ENCODE measurements at places on chromosomes 2 and 18. TPM values are rescaled to one million over a fixed set of nuclear protein-coding genes. Genes with fewer than 3 reads are reported as not detected.

DNA sequence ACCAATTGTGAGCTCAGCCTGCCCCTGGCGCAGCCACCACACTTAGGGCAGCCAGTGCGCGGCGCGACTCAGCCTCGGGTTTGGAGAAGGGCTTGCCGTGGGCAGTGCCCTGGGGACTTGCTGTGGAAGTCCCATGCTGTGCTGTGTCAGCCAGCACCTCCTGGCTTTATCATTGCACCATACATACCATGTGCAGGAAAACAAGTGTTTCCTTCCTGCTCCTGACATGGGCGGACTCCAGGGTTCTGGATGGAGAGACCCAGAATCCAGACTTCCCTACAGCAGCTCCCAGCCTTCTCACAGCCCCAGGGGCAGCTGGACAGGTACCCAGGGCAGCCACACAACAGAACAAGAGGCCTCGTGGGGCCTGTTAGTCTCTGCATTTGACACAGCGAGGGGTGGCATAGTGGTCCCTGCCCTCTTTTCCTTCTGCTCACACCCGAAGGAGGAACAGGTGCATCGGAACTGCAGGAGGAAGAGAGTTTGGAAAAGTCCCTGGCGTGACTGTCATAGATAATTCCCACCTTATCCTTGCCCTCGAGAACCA lies 54.2 kb downstream of the SDC1 start:
- DNase-seq = no peak
- H3K36me3 ChIP-seq = no peaks in the 10 kb centered on the region
- no peak overlapping the region for H3K27ac ChIP-seq

GRCh38 chr2:141856215-141856919 lies 274.4 kb downstream of the LRP1B start:
- H3K4me3 ChIP-seq = no peak overlapping the region
- H3K36me3 ChIP-seq = no peaks in the 10 kb centered on the region
- H3K27me3 ChIP-seq = no peaks in the 10 kb centered on the region
- no peak for DNase-seq
- H3K4me1 ChIP-seq = no peaks in the 10 kb centered on the region

IGFBP2 gene
- total RNA-seq = 2,855 TPM

GRCh38 chr2:79585701-79586433 lies 73.0 kb downstream of the CTNNA2 start:
- H3K4me3 ChIP-seq = no peak overlapping the region
- no peaks in the 10 kb centered on the region for H3K27me3 ChIP-seq
- H3K36me3 ChIP-seq = no peaks in the 10 kb centered on the region
- H3K27ac ChIP-seq = no peak overlapping the region
- no peak for DNase-seq
- H3K4me1 ChIP-seq = no peaks in the 10 kb centered on the region

DNA sequence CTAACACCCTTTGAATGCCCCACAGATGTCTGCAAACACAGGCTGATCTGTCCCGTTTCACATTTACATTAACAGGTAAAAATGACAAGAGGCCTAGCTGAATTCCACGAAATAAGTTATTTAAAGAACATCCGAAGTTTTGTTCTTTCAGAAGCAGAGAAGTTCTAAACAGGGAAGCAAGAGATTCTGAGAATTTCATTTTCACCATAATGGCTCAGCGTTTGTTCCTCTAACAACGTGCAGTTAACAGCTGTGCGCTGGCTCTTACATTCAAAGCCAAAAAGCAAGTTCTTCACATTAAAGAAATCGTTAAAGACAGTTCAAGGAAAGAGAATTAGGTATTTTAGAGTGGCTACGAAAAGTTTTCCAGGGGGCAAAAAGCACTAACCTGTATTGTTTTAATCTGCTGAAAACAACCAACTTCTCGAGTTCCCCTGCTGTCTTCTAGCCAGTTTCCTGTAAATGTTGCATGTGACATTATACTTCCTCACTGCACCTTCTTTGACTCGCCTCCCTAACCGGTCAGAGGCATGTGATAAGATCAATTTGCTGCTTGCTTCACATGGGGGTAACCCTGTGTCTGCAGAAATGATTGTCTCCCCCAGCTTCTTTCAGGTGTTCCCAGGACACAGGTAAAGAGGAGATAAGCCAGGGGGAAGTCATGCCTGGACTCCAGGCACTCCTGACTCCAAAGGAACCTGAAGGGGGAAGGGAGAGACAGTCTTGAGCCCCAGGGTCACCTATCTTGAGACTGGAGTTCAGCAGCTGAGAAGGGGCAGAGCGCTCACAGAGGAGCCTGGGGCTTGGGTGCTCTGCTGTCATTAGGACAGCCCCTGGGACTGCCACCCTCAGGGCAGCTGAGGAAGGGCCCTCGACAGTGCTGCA lies 36.8 kb upstream of the WIPF1 start:
- H3K36me3 ChIP-seq = peaks cover 9% of the 10 kb centered on the region
- H3K27me3 ChIP-seq = no peaks in the 10 kb centered on the region
- no peak for DNase-seq
- no peak overlapping the region for H3K4me3 ChIP-seq

DNA sequence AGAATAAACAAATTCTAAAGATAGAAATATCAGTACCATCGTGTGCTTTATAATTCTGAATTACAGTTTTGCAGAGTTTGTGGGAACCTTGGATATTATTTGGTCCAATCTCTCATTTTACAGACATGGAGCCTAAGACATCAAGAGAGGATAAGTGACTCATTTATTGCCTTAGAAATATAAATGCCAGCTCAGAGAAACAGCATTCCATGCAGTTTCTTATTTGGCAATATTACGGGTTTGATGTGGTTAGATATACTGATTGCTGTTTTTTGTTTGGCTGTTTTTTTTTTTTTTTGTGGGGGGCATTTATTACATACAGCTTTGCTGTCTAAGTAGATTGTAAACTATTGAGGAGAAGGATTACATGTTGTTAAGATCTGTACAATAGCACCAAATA lies 1241.1 kb upstream of the LRRTM1 start:
- H3K27ac ChIP-seq = no peak overlapping the region
- no peaks in the 10 kb centered on the region for H3K27me3 ChIP-seq
- H3K36me3 ChIP-seq = no peaks in the 10 kb centered on the region
- no peak overlapping the region for H3K4me3 ChIP-seq

FZD7 gene
- total RNA-seq = 37.8 TPM

HS6ST1 gene
- total RNA-seq = 42.6 TPM

DNA sequence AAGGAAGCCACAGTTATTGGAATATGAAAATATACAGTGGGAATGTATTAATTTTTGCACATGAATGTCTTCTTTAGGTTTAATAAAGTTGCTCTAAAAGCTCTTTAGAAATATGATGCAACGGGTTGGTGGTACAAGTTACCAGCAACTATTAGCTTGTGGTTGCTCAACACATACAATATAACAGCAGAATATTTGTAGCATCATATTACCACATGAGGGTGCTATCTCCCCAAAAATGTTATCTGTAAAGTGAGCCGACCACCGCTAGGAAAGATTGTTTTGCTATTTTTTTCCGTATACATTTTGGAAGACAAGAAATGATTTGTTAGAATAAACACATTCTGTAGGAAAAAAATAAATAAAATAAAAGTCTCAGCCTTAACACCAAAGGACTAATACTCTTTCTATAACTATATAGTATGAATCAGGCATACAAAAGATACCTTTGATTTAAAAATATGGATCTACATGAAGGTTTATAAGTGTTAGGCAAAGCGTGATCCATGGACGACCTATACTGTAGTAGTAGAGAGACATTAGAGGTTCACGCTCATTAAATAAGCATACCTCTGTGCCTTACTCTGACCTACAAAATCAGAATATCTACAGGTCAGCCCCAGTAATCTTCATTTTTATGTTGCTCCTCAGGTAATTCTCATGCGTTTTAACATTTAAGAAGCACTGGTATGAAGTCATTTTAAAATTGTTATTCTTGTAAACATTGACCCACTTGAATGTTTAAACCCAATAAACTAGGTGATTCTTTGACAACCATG lies 1110.6 kb upstream of the ACVR2A start:
- no peaks in the 10 kb centered on the region for H3K4me1 ChIP-seq
- H3K27me3 ChIP-seq = peaks cover 24% of the 10 kb centered on the region
- H3K27ac ChIP-seq = no peak overlapping the region
- DNase-seq = no peak
- H3K36me3 ChIP-seq = no peaks in the 10 kb centered on the region

DNA sequence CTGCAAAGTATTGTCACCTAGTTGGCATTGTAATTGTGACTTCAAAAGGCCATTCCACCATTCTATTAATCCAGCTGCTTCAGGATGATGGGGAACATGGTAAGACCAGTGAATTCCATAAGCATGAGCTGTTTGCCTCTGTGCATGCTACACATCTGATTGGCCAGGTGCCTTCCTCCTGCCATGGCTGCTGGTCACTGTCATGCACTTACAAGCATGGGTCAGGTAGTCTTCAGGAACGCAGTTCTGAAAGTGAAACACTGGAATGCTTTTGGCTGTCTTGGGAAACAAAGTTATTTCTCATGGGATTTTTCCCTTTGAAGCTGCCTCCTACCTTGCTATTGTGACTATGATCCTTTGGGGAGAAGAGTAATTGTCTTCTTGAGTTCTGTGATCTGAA lies 267.6 kb downstream of the GBX2 start:
- no peak overlapping the region for H3K27ac ChIP-seq
- no peaks in the 10 kb centered on the region for H3K27me3 ChIP-seq
- H3K4me3 ChIP-seq = no peak overlapping the region
- no peak for DNase-seq

DNA sequence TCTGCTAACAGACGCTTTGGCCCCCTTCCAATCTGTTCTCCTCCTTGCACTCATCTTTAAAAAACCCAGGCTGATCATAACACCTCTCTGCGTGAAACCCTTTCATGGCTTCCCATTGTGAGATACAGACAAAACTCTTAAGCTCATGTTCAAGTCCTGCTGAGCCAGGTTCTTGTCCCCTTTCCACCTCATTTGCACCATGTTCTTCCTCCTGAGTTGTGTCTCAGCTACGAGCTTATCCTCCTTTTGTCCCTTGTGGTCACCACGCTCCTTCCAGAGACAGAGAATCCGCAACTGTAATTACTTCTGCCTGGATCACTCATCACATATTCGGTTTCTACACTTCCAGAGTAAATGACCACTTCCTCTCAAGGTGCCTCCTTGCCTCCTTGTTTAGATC lies 238.8 kb downstream of the ACTR3 start:
- no peak for DNase-seq
- H3K36me3 ChIP-seq = no peaks in the 10 kb centered on the region
- H3K4me3 ChIP-seq = no peak overlapping the region
- no peaks in the 10 kb centered on the region for H3K4me1 ChIP-seq
- H3K27me3 ChIP-seq = no peaks in the 10 kb centered on the region

IL36A gene
- total RNA-seq = not detected

KIF1A gene
- total RNA-seq = 4.3 TPM

- peak overlapping the region; percentile 98 for H3K4me3 ChIP-seq
- no peaks in the 10 kb centered on the region for H3K27me3 ChIP-seq
- H3K27ac ChIP-seq = peak overlapping the region; percentile 100
- peaks cover 15% of the 10 kb centered on the region for H3K36me3 ChIP-seq
- DNase-seq = no peak
Observed at GRCh38 chr2:219598308-219599078, 836 bp downstream of the STK11IP start.

DNA sequence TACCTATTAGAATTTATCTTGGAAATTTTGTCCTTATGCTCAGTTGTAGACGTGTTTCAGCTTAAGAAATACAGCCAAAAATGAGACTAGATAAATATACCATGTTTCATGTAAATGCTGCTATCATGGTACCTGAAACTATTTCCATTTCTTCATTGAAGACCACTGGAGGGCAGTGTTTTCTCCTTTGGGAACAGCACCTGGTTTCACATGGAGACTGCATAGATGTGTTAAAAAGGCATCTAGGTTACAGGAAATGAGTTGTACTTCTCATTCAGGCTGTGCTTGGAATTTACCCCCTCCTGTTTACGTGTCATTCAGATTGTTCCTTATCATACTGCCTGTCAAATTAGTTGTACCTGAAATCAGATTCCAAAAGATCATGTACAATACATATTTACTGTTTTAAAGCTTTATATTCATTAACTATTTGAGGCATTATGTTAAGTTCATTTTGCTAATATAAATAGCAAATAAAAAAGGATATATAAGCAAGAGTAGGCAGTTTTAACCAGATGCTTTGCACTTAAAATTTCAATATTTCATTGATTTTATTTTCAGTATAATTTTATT lies 57.3 kb upstream of the PSMD14 start:
- no peak overlapping the region for H3K27ac ChIP-seq

- no peaks in the 10 kb centered on the region for H3K27me3 ChIP-seq
- peaks cover 33% of the 10 kb centered on the region for H3K36me3 ChIP-seq
- H3K4me1 ChIP-seq = peaks cover 20% of the 10 kb centered on the region
- no peak overlapping the region for H3K27ac ChIP-seq
- H3K4me3 ChIP-seq = no peak overlapping the region
- no peak for DNase-seq
Observed at GRCh38 chr2:99424371-99424770, 65.4 kb downstream of the REV1 start.

REG1B gene
- total RNA-seq = not detected

SERPINB10 gene
- total RNA-seq = not detected

GULP1 gene
- 36.7 TPM for total RNA-seq

- DNase-seq = no peak
- peaks cover 4% of the 10 kb centered on the region for H3K36me3 ChIP-seq
- no peaks in the 10 kb centered on the region for H3K27me3 ChIP-seq
- H3K27ac ChIP-seq = no peak overlapping the region
- peaks cover 55% of the 10 kb centered on the region for H3K4me1 ChIP-seq
Observed at GRCh38 chr2:101119431-101119830, 31.8 kb downstream of the TBC1D8 start.

CCDC102B gene
- total RNA-seq = 18.9 TPM

GRCh38 chr18:27198036-27198435 lies 12.9 kb upstream of the CHST9 start:
- no peak for DNase-seq
- no peaks in the 10 kb centered on the region for H3K36me3 ChIP-seq
- H3K4me1 ChIP-seq = peaks cover 32% of the 10 kb centered on the region

GRCh38 chr2:166494140-166494624 lies at the start of gene SCN7A:
Gene SCN7A, minus strand, starts transcription at chr2:166494249. Its CDS starts 16,553 bp downstream, at chr2:166477696.
- H3K4me3 ChIP-seq = peak within 1 kb of the TSS; percentile 64
- H3K36me3 ChIP-seq = no peaks in the 10 kb centered on the region
- no peak within 1 kb of the TSS for H3K27ac ChIP-seq
- peaks cover 7% of the 10 kb centered on the region for H3K4me1 ChIP-seq
- DNase-seq = no peak

TGFA gene
- not detected for total RNA-seq

AQP12A gene
- total RNA-seq = not detected

- peaks cover 9% of the 10 kb centered on the region for H3K4me1 ChIP-seq
- no peaks in the 10 kb centered on the region for H3K27me3 ChIP-seq
- no peak for DNase-seq
- H3K36me3 ChIP-seq = no peaks in the 10 kb centered on the region
- H3K4me3 ChIP-seq = no peak overlapping the region
- H3K27ac ChIP-seq = no peak overlapping the region
Observed at GRCh38 chr2:177190941-177191340, 21.7 kb upstream of the HNRNPA3 start.

All from osteocyte (in vitro differentiated cells).